CD8-positive, alpha-beta T cell (primary cell): ENCODE measurements at places on chromosomes 1 and 21.

DNA sequence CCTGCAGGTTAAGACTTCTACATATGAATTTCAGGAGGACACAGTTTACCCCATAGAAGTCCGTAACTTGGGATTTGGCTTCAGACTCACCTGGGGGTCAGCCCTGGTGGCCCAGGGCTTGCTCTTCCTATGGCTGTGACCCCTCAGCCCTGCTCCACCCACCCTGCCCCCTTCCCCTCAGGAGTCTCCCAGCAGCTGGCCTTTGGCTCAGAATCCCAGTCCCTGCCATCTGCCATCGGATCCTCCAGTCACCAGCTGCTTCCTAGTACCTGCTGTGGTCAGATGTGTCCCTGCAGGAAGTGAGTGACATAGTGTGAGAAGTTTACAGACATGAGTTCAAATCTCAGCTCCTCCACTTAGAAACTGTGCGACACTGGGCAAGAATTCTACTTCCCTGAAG is 332.6 kb downstream of the NPHP4 start:
- DNase-seq, result no peak

- no peak for DNase-seq
Observed at GRCh38 chr1:208139434-208140045, 104.6 kb downstream of the PLXNA2 start.

GRCh38 chr1:110490791-110491451 is 28.1 kb downstream of the KCNA10 start:
- DNase-seq, result no peak

DNA sequence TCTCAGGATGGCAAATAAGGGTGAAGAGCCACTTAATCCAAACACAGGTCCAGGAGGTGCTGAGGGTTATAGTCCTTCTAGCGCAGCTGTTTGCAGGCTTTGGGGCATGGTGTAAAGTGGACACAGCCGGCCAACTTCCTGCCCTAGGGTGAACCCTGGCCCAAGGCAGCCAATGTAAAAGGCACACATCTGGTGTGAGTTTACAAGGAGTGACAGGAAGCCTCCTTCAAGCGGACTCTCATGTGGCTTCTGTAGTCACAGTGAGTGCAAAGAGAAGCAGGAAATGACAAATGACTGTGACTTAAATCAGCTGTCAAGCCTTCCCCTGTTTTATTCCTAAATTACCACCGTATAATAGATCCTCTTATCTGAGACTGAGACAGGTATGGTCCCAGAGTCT is 213.0 kb downstream of the CRB1 start:
- DNase-seq, result no peak

- DNase-seq, result no peak
Observed at GRCh38 chr1:231853588-231854207, 227.1 kb downstream of the DISC1 start.

DNA sequence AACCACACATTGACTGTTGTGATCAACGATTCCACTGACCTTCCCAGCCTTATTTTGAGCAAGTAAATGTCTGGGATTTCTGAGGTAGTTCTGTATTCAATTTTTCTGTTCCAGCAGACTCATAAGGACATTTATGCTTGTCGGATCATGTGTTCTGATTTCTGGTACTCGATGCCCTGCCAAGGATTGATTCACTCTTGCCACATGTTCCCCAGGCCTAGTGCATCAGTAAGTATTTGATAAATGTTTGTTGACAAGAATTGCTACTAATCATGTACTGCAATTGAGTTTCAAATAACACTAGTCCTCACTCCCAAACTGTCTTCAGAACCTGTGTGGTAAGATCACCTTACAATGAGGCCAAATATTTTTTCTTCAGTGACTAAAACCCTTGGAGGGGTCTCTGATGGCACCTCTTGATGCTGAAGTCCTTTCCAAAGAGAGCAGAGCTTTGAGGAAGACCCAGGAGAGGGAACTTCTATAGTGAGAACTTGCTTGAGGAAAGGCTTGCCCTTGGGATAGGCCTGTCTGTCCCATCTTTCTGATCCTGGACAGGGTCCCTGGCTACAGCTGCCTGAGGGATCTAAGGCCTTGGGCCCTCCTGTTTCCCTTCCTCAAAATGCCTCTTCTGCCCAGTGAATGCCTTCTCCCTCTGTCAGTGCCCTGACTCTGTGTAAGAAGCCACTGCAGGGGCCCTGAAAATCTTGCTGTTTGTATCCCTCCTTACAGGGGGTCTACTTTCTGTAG is 115.8 kb upstream of the FAM78B start:
- DNase-seq, result no peak

GRCh38 chr1:30449003-30449402 is 274.4 kb downstream of the MATN1 start:
- DNase-seq, result no peak

- DNase-seq, result no peak
Observed at GRCh38 chr1:160576390-160576789, 2.9 kb downstream of the CD84 start.

- no peak for DNase-seq
Observed at GRCh38 chr1:39214021-39214713, 9.7 kb downstream of the MACF1 start.

DNA sequence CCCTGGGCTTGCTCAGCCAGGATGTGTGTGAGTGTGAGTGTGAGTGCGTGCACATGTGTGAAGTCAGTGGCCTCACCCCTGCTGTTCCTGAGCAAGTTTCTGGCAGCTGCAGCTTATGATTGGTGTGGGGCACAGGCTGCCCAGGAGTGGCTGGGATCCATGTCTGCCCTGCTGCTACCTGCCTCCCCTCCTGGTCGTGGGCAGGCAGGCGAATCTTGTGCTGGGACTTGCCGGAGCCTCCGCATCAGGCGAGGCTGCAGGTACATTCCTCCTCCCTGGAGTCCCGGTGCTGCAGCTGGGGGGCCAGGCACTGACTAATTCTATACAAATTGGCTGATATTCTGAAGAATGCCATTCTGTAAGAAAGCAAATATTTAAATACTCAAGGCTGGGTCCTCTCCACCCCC is 85.6 kb upstream of the WNT4 start:
- no peak for DNase-seq

GRCh38 chr21:31892686-31893085 is 19.9 kb downstream of the HUNK start:
- DNase-seq, result no peak

DNA sequence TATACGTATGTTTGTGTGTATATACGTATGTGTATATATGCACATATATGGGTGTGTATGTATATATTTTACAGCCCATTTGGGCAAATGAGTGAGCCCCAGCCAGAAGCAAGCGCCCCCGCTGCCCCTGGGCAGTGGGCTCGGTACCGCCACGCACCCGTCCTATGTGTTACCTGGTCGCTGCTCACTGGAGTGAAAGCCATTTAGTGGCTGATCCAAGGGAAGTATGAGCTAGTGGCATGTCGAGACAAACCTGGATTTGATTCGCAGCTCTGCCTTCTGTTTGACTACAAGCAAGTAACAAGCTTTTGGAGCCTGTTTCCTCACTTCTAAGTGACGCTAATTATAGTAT is 35.8 kb upstream of the JAK1 start:
- no peak for DNase-seq

DNA sequence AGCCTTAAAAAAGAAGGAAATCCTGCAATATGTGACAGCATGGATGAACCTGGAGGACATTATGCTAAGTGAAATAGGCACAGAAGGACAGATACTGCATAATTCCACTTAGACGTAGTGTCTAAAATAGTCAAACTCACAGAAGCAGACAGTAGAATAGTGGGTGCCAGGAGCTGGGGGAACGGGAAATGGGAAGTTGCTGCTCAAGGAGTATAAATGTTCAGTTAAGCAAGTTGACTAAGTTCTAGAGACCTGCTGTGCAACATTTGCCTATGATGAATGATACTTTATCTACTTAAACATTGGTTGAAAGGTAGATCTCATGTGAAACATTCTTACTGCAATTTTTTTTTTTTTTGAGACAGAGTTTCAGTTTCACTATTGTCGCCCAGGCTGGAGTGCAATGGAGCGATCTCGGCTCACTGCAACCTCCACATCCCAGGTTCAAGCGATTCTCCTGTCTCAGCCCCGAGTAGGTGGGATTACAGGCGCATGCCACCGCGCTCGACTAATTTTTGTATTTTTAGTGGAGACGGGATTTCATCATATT is 197.8 kb downstream of the HIVEP3 start:
- DNase-seq, result no peak

- DNase-seq, result peak; percentile 29
Observed at GRCh38 chr1:15414445-15414983, 4.8 kb downstream of the EFHD2 start.

DNA sequence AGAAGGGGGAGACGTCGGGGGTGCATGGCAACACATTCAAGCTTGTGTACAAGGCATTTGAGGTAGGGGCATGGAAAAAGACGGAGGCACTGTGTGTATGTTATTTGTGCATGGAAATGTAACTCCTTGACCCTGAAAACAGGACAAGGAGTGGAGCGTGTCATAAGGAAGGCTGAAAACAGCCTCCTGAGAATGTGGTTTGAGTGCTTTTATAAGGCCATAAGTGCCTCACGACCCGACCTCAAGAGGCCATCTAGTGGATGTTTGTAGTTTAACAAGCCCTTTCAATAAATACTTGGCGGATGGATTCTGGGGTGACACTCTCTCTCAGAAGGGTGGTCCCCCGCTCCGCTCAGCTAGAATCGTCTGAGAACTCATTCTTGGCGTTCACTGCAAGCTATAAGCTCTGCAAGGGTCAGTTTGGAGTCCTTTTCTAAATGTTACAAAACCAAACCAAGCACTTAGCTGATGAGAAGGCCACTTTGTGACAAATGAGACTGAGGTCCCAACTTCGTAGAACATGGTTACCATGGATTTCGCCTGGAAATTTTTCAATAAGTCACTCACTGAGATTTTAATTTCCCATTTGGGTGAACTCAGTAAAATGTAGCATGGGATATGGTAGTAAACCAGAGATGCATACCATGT is 38.8 kb upstream of the CLCA4 start:
- DNase-seq, result no peak

DNA sequence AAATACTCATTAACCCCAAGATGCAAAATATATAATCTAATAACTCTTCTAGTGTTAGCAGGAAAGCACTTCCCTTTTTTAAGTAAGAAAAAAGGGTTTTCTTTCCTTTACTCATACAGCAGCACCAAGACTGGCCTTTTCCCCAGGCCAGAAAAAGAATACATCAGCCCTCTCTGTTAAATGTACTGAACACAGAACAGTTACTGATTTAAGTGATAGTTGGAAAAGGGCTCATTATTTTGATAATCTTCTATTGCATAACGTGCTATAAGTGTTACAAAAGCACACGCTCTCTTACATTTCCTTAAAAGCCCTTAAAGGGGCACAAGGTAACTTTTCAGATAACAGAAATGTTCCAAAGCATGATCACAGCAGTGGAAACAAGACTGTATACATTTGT is 142.9 kb downstream of the TIAM1 start:
- DNase-seq, result no peak
